ENCODE measurements at places on chromosomes 1 and 21. TPM values are rescaled to one million over a fixed set of nuclear protein-coding genes. Genes with fewer than 3 reads are reported as not detected.

DNA sequence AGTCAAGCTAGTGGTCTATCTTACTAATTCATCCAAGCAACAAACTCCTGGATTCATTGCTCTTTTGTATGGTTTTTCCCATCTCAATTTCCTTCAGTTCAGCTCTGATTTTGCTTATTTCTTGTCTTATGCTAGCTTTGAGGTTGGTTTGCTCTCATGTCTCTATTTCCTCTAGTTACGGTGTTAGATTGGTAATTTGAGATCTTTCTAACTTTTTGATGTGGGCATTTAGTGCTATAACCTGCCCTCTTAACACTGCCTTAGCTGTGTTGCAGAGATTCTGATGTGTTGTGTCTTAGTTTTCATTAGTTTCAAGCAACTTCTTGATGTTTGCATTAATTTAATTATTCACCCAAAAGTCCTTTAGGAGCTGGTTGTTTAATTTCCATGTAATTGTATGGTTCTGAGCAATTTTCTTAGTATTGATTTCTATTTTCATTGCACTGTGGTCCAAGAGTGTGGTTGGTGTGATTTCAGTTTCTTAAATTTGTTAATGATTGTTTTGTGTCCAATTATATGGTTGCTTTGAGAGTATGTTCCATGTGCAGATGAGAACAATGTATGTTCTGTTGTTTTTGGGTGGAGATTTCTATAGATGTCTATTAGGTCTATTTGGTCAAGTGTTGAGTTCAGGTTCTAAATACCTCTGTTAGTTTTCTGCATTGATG is 154.6 kb downstream of the PLPPR5 start:
- H3K27me3 ChIP-seq = no peaks in the 10 kb centered on the region
- no peak overlapping the region for H3K4me3 ChIP-seq
- H3K36me3 ChIP-seq = no peaks in the 10 kb centered on the region
- H3K27ac ChIP-seq = no peak overlapping the region

- no peaks in the 10 kb centered on the region for H3K36me3 ChIP-seq
- H3K27ac ChIP-seq = no peak overlapping the region
- no peak overlapping the region for H3K4me3 ChIP-seq
- H3K4me1 ChIP-seq = peaks cover 6% of the 10 kb centered on the region
- DNase-seq = no peak
Measured at GRCh38 chr1:152513081-152513480, 1.2 kb upstream of the CRCT1 start.

DNA sequence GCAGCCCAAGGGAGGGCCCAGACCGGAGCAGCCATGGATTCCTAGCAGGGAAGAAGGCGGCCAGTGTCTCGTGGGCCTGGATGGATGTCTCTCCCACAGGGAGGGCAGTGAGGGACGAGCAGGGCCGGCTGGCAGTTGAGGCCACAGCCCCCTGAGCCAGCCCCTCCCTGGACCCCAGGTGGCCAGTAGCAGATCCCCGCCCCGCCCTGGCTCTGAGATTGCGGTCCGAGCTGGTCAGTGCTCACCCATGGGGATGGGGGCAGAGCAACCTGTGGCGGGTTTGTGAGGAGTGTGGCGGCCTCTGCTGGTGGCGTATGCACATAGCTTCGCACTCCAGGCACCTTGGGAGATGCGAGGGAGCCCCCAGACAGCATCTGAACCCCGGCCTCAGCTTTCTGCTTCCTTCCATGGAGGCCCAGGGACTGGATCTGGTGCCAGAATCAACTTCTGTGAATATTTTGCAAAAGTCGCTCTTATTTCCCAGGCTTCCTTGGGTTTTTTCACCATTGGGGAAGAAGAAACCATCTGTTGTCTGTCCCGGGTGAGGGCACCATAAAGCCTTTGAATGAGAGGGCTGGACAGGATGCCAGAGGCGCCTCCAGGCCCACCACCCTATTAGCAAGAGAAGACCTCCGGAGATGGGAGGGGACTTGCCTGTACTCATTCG is 8.4 kb upstream of the KCNN3 start:
- H3K36me3 ChIP-seq = no peaks in the 10 kb centered on the region
- H3K4me1 ChIP-seq = no peaks in the 10 kb centered on the region
- H3K27ac ChIP-seq = no peak overlapping the region
- H3K27me3 ChIP-seq = no peaks in the 10 kb centered on the region

DNA sequence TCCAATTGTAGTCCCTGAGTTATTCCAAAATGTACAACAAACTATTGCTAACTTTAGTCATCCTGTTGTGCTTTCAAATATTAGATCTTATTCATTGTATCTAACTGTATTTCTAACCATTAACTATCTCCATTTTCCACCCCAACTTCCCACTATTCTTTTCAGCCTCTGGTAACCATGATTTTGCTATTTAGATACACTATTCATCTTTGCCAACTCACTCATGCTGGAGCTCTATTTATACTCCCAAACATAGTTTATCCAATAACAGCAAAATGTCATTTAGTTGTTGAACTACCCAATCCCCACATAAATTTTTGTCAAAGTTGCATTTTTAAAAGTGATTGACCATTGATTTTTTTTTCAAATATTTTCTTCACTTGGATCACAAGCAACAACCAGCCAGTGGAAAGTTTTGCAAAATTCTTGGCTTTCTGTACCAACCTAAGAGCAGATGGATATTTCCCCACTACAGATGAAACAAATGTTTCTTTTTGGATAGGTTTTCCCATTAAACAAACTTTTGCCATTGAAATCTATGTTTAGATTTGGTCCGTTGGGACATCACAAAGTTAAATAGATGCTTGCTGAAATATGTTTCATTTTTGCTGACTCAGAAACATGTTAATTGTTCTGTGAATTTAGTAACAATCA is 866.0 kb downstream of the LTN1 start:
- no peaks in the 10 kb centered on the region for H3K27me3 ChIP-seq
- H3K4me3 ChIP-seq = no peak overlapping the region
- no peaks in the 10 kb centered on the region for H3K36me3 ChIP-seq
- DNase-seq = no peak
- peaks cover 5% of the 10 kb centered on the region for H3K4me1 ChIP-seq

DNA sequence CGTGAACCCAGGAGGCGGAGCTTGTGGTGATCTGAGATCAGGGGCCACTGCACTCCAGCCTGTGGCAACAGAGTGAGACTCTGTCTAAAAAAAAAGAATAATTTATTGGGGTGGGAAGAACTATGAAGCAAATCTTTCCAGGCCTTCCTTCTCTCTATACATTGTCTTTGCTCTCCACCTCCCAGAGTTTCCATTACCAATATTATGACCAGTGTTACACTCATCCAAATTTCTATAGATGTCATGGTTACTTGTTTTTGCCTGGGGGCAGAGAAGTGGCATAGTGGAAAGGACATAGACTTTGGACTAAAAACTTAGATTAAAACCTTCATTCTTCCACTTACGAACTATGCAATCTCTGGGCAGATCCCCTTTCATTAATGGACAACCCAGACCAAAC is 10.1 kb downstream of the FASLG start:
- no peaks in the 10 kb centered on the region for H3K27me3 ChIP-seq
- H3K27ac ChIP-seq = no peak overlapping the region
- DNase-seq = no peak
- no peak overlapping the region for H3K4me3 ChIP-seq

DNA sequence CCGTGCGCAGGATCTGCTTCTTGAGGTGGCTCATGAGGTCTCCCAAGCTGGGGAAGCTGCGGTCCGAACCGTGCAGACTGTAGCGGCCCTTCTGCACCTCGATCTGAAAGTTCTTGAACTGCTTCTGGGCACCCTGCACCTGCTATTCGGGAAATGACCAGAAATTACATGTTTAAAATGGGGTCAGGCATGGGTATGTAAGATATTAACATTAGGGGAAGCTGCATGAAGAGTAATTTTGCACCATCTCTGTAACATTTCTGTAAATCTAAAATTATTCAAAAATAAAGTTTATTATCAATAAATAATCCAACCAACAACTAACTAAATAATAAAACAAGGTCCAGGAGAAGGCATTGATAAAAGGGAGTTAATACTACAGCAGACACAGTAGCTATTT is 110.7 kb downstream of the RAVER2 start:
- peaks cover 100% of the 10 kb centered on the region for H3K36me3 ChIP-seq
- no peaks in the 10 kb centered on the region for H3K4me1 ChIP-seq
- no peak overlapping the region for H3K27ac ChIP-seq
- H3K4me3 ChIP-seq = no peak overlapping the region
- DNase-seq = no peak

GRCh38 chr1:39333296-39333695 is 128.8 kb downstream of the MACF1 start:
- no peaks in the 10 kb centered on the region for H3K36me3 ChIP-seq
- no peak overlapping the region for H3K4me3 ChIP-seq

Gene CD53
- total RNA-seq = 83.5 TPM

Gene TCHH
- 0.03 TPM for total RNA-seq

Gene RHBDL2
- total RNA-seq = 2.7 TPM
